ENCODE measurements at places on chromosomes 5 and 9.

- no peak for DNase-seq
These were observed 13.7 kb upstream of the CARTPT start for GRCh38 chr5:71705421-71705820.

GRCh38 chr5:77851176-77852067, 75.3 kb upstream of the TBCA start:
- DNase-seq = no peak

DNA sequence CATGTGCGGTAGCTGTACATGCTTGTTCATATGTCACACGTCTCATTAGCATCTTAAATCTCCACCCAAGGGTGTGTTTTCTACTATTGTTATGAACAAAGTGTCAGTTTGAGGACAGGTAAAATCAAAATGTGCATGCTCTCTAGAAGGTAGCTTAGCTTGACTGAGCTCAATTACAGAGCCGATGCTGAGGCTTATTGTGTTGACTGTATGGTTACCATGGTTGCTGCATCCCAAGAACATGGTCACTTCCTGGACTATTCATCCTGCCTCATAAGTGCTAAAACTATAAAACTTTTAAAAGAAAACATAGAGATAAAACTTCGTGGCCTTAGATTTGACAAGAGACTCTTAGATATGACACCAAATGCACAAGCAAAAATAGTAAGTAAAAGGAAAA, 426.1 kb upstream of the CTNND2 start:
- no peak for DNase-seq

- no peak for DNase-seq
These were observed 245.3 kb upstream of the WWC1 start for GRCh38 chr5:168046163-168046562.

- no peak for DNase-seq
These were observed 42.7 kb upstream of the MVB12B start for GRCh38 chr9:126283799-126284465.

DNA sequence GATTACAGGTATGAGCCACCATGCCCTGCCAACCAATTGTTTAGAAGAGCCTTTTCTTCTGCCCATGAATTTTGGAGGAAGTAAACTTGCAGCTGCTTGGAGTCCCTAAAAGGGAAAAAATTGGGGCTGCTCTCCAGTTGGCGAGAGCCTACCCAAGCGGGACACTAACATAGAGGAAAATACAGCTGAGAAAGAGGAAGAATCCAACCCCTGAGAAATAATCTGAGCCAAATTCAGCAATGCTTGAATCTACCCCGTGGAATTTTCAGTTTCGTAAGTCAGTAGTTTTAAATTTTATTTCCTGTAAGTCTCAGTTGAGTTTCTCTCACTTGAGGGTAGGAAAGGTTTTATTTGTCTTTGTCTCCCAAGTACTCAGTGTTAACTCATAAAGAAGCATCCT, 30.4 kb upstream of the UBTD2 start:
- no peak for DNase-seq

- DNase-seq = peak; percentile 95
These were observed at the start of gene HNRNPAB for GRCh38 chr5:178204182-178204934. TSS of gene HNRNPAB (plus strand) at chr5:178204533. CDS start at chr5:178204838, 305 bp downstream.

- DNase-seq = no peak
These were observed 28.5 kb downstream of the GSN start for GRCh38 chr9:121296213-121297127.

- peak; percentile 48 for DNase-seq
These were observed 20.7 kb downstream of the GOLGA2 start for GRCh38 chr9:128254855-128255759.

- no peak for DNase-seq
These were observed 173.4 kb downstream of the DNAH5 start for GRCh38 chr5:13771011-13771571.

- peak; percentile 24 for DNase-seq
These were observed 1.9 kb downstream of the ANKH start for GRCh38 chr5:14869668-14870164.

- peak; percentile 31 for DNase-seq
These were observed 181.5 kb upstream of the RAI14 start for GRCh38 chr5:34474573-34475021.

DNA sequence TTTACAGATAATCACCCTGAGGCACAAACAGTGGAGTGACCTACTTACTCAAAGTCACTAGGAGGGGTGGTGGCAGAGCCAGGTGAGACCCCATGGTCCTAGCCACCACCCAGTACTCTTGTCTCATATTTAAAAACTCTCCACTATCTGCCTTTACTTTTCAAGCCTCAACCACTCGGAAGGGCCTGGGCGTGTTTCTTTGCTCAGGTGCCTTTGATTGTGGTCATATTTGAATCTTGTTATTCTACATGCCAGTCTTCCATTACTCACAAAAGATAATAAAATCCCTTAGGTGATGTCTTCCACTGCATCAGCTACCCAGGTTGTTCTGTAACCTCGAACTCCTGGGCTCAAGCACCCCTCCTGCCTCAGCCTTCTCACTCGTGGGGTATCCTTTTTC, 20.7 kb upstream of the TRIM36 start:
- no peak for DNase-seq
